ENCODE measurements at places on chromosomes 3 and 15.

DNA sequence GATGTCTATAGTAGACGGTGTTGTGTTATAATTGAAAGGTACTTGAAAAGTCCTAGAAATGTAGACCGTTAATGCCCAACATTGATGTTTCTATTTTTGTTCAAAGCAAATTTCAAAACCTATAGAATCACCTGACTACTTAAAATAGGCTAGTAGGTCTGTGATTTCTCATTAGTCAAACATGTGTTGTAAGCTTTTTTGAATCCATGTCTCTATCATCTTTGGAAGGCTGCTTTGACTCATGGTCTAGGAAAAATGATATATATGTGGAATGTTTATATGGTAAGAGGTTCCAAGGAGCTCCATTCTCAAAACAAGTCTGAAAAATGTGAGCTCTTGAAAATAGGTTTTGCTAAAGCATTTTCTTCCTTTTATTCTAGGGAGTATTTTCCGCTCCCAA lies 375.3 kb downstream of the LPP start:
- DNase-seq, result no peak

DNA sequence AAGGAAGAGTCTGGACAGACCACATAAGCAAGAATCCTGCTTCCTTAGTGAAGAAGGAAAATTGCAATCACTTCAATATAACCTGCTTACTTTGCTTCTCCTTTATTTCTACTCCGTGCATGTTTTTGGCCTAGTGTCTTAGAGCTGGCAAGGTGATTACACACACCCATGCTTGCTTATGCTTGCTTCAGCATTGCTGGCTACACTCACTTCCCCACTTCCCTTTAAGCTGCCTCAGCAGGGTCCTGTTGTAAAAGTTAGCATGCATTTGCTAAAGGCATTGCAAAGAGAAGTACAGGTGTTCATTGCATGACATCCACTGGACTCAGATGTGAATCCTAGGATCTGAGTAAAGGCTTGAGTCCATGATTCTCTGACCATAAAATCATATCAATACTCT lies 47.5 kb upstream of the STT3B start:
- peak; percentile 23 for DNase-seq

DNA sequence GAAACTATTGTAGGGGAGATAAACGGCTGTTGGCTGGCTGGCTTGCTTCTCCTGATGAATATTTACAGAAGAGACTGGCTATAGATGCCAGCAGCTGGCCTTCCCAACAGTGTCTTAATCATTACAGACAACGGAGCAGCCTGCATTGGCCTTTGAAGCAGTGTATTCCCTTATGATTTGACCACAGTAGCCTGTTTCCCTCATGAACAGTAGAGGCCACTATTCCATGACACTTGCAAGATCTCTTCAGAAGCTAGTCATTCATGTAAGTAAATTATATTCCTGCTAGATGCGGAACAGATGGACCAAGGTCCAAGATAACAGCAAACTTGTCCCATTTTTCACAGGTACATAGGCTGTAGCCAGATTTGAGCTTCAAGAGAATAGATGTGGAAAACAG lies 47.3 kb downstream of the TMCO5A start:
- peak; percentile 27 for DNase-seq

DNA sequence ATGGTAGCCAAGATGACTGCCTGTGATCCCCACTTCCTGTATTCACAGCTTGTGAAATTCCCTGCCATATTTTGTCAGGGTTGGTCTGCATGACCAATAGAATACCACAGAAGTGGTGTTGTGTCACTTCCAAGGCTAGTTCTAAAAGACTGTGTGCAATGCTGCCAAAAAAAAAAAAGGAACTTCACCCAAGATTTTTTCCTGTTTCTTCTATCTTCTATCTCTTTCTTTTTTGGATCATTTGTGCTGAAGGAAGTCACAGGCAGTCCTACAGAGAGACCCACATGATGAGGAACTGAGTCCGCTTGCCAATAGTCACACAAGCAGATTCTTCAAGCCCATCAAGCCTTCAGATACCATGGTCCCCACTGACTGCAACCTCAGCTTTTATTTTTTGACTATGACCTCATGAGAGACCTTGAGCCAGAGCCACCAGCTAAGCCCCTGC lies 18.1 kb upstream of the RAF1 start:
- peak; percentile 70 for DNase-seq

DNA sequence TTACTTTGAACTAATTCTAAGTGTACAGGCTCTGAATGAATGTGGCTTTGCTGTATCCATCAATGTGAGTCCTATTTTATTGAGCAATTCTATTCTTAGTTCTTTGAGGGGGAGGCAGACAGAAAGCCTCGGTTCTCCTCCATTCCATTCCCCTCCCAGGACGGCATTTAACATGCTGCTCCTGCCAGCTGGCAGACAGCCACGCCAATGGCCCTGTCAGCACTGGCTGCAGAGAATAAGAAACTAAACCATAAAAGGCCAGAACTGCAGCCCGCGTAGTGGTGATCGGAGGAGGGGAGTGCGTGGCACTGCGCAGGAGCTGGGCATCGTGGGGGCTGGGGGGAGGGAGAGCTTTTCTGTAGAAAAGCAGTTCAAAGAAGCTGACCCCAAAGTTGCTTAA lies 76.0 kb upstream of the HACD2 start:
- DNase-seq, result no peak

DNA sequence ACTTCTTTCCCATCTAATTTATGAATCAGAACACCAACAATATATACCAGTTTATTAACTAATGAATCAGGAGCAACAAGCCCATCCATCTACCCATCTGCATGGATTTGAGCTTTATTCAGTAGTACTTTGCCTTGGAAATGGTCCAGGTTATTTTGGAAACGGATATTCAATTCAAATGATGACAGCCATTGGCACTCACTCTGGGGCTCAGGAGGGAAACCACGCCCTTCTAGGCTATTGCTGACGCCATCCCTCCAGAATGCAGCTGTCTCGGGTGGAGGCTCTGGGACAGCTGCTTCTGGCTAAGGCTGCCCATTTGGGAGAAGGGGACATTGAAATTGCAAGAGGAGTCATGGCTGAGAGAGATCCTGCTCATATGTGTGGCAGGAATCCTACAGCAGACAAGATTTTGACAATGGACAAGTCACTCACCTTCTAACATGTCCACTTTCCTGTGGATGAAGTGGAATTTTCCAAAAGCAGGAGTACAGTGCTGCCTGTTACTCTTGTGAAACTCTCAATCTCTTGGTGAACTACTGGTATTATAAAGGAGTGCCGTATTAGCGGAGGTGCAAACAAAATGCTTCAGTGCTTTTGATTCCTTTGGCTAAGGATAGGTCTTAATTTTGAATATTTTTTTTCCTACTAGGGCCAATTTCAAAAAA lies 29.3 kb upstream of the TRAK1 start:
- no peak for DNase-seq

GRCh38 chr3:57512166-57512565 lies 32.0 kb downstream of the DNAH12 start:
- no peak for DNase-seq

GRCh38 chr15:95937128-95937528 lies 393.4 kb upstream of the NR2F2 start:
- no peak for DNase-seq

DNA sequence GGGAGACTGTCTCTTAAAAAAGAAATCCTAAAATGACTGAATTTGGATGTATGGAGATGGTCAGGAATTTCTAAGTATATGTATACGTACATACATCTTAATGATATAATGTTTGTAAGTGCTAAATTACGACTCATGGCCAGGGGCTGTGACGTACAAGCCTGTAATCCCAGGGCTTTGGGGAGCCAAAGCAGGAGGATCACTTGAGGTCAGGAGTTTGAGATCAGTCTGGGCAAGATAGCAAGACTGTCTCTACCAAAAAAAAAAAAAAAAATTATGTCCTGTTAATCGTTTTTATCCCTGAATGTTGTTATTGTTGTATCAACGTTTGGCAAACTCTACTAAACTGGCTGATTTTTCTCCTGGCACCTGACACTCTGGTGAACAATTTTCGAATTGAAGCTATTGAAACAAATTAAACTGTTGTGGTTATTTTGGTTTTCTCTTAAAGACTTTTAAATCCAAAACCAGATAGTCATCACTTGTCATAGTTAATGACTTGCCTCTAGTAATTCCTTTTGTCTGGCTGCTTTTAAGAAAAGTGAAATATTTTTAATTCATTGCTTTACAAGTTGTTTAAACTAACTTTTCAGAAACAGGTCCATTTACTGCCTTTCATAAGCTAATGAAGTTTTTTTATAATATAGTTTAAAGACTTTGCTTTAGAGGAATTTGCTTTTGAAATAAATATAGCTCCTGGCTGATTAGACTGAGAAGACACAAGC lies 7.0 kb downstream of the MORF4L1 start:
- DNase-seq, result peak; percentile 15

DNA sequence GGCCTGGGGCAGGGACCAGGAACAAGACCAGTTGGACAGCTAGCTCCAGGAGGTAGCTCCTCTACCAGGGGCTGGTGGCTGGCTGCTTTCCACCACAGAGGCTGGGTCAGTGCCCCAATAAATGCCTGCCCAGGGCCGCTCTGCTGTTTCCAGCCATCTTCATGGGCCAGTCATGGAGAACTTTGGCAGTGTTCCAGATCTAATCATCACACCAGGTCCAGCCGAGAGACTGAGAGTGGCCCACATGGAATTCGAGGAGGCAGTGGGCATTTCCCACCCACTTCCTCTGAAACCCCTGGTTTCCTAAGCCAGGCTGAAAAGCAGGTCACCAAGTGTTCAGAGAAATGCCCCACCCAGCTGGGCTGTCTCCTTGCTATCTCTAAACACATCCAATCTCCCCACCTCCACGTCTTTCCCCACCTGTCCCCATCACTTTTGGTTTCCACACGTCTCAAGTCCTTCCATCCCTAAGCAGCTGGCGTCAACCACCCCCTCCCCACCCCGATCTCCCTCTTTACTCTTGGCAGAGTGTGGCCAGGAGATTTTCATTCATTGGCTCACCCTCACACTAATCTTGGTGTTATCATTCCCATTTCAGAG lies 190.0 kb upstream of the LINGO1 start:
- no peak for DNase-seq

- DNase-seq, result no peak
These were observed 767 bp downstream of the SEMA3F start for GRCh38 chr3:50155891-50156290.

GRCh38 chr3:104396974-104397669 lies 969.6 kb upstream of the ALCAM start:
- no peak for DNase-seq

DNA sequence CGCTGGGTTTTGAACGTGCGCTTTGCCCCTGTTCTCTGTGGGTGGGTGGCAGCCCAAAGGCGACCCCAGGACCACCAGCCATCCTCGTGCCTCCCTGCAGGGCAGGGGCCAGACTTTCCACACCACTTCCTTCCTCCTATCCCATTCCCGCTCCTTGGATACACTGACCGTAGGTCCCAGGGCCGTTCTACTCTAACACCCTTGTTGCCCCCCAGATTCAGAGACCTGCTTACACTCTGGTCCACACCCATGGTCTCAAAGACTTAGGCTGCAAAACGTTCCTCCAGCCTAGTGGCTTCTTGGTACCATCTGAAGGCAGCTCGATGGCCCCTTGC lies 318 bp upstream of the DCLK3 start:
- no peak for DNase-seq

All from hematopoietic multipotent progenitor cell treated with erythropoietin and hydrocortisone succinate and interleukin-3 and kit ligand, for 6 days (in vitro differentiated cells).